ENCODE measurements at places on chromosomes 7 and 10. TPM values are rescaled to one million over a fixed set of nuclear protein-coding genes. Genes with fewer than 3 reads are reported as not detected.

GRCh38 chr7:6160191-6160623, 112.2 kb downstream of the CYTH3 start:
- H3K27me3 ChIP-seq: peaks cover 2% of the 10 kb centered on the region
- peaks cover 6% of the 10 kb centered on the region for H3K4me1 ChIP-seq
- H3K27ac ChIP-seq: peak overlapping the region; percentile 68
- H3K4me3 ChIP-seq: no peak overlapping the region
- peaks cover 10% of the 10 kb centered on the region for H3K36me3 ChIP-seq

DNA sequence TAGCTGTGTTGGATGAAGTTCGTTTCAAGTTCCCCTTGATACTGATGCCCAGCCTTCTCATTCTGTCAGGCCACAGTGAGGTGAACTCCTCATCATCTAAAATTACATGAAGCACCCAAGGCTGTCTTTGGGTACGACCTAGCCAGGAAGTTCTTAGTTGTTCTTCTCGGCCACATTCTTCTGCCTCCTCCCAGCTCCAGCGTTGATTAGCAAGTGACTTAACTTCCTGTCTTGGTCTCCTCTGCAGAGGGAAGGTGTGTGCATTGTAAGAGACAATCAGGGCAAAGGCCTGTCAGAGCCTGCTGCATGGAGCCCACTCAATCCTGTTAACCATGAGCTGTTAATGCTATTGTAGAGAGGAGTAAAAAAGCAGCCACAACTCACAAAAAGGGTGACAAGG, 43.2 kb upstream of the CPXM2 start:
- H3K27ac ChIP-seq: no peak overlapping the region
- H3K4me3 ChIP-seq: no peak overlapping the region
- peaks cover 7% of the 10 kb centered on the region for H3K4me1 ChIP-seq
- peaks cover 4% of the 10 kb centered on the region for H3K36me3 ChIP-seq
- no peak for DNase-seq
- peaks cover 10% of the 10 kb centered on the region for H3K27me3 ChIP-seq

DNA sequence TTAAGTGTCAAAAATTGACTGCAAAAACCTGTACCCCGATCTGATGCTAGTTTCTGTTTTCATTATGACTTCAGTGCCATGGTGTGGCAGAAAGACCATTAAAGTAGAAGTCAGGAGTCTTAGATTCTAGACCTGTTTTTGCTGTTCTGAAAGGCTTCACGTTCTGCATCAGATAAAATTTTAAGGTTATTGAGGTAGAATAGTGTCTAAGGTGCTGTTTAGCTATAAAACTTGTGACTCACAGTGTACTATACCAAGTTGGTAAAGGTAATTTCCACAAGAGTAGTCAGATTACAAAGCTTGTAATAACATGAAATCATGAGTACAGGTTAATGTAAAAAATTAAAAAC, 38.6 kb downstream of the ZNRF2 start:
- no peak for DNase-seq
- H3K36me3 ChIP-seq: no peaks in the 10 kb centered on the region
- no peak overlapping the region for H3K27ac ChIP-seq
- H3K4me1 ChIP-seq: peaks cover 6% of the 10 kb centered on the region
- H3K27me3 ChIP-seq: no peaks in the 10 kb centered on the region

- no peak overlapping the region for H3K4me3 ChIP-seq
- peaks cover 9% of the 10 kb centered on the region for H3K36me3 ChIP-seq
- peak; percentile 80 for DNase-seq
- H3K27me3 ChIP-seq: peaks cover 6% of the 10 kb centered on the region
- peaks cover 31% of the 10 kb centered on the region for H3K4me1 ChIP-seq
Measured at GRCh38 chr7:22488643-22489462, 11.1 kb downstream of the STEAP1B start.

ENO4 gene
- 1.1 TPM for total RNA-seq

PTPN12 gene
- 186 TPM for total RNA-seq

Measured in endothelial cell (in vitro differentiated cells).